AG08396 (cell line): ENCODE measurements at places on chromosomes 6 and 20.

DNA sequence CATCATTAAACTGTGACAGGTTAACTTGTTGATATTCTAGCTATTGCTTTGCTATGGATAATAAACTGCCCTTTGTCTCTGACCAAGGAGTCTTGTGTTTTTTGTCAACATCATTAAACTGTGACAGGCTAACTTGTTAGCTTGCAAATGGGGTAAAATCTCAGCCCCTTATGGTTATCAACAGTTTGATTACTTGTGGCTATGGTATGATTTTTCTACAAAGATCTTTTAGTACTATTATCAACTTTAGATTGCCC, 35.9 kb downstream of the SLC2A12 start:
- DNase-seq: no peak

GRCh38 chr20:62355516-62355877, 11.6 kb downstream of the LAMA5 start:
- DNase-seq: no peak

DNA sequence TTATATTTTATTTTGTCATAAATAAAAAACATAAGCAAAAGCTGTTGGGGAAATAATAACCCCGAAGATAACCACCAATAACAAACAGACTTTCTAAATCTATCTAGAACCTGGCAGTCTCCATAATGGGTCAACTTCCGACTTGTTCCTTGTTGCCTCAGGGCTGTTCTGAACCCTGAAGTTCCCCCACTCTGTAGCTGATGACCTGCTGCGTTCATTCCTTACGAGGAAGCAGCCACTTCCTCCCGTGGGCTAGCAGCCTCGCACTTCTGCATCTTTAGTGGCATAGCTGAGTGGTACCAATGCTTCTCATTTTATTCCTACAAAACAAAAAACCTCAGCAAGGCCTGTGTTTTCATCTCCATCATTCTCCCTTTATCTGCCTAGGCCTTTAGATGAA, 103.0 kb downstream of the PLEKHG1 start:
- no peak for DNase-seq

- no peak for DNase-seq
These were observed 69.0 kb upstream of the UST start for GRCh38 chr6:148677594-148678476.

DNA sequence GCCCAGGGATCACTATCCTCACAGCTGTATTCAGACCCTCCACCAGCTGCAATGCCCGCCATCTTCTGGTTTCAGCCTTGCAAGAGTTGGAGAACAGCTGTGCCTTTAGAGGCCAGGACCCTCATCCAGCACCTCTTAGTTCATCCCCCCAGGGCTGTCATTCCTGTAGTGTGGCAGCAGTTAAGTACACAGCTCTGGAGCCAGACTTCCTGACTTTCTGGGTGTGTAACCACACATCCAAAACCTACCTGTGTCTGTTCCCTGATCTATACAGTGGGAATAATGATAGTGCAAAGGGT, 452 bp upstream of the TREM2 start:
- no peak for DNase-seq

GRCh38 chr6:163191704-163192537, 222.6 kb upstream of the QKI start:
- DNase-seq: no peak

- DNase-seq: no peak
These were observed 26.8 kb downstream of the JAG1 start for GRCh38 chr20:10646886-10647420.
